ENCODE measurements at places on chromosomes 5 and 9. TPM values are rescaled to one million over a fixed set of nuclear protein-coding genes. Genes with fewer than 3 reads are reported as not detected.

GRCh38 chr5:88108490-88109279 is 160.0 kb downstream of the TMEM161B start:
- DNase-seq: no peak

- DNase-seq: no peak
Measured at GRCh38 chr5:40501711-40502444, 177.8 kb upstream of the PTGER4 start.

- DNase-seq: no peak
Measured at GRCh38 chr9:93891549-93892310, 63.4 kb downstream of the BARX1 start.

GRCh38 chr5:73426034-73426433 is 22.5 kb downstream of the FOXD1 start:
- DNase-seq: no peak

DNA sequence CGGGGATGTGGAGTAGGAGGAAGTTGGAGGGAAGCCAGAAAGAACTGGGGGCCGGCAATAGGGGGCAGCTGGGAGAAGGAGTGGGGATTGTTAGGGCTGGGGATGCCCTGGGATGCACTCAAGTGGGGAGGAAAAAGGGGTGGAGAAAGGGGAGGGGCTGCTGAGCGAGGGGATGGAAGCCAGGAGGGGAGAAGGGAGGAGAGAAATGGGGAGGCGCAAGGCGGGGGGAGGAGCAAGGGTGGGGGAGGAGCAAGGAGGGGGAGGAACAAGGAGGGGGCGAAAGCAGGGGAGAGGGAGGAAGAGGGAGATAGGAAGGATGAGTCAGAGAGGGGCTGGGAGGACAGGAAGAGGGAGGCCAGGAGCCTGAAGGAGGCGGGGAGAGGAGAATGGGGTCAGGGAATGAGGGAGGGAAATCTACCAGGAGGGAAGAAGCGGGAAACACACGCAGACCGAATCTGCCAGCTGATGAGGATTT is 1.6 kb downstream of the IRX4 start:
- no peak for DNase-seq

GRCh38 chr9:94586814-94587213 is 6.8 kb downstream of the FBP2 start:
- no peak for DNase-seq

DNA sequence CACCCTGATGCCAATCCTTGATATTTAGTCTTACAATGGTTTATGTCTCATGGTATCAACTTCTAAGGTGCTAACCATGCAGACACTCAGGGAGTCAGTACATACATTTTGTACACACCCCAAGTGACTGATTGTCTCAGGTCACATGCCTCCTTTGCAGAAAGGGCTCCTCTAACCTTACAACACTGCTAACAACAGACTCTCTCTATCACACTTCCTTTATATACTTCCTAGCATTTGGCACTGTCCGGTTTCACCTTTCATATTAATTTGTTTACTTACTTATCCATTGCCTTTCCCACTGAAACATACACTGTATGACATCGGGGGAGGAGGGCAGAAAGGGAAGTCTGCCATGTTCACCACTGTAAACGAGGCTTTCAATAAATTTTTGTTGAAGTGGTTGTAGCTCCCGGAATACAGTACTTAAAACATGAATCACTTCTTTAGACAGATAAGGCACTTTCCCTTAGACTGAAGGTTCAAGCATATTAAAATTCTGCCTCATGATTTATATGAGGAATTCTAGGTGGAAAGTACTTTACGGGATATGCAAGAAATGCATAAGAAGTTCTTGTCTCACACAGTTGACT is 20.6 kb downstream of the EMB start:
- DNase-seq: no peak

- no peak for DNase-seq
Measured at GRCh38 chr5:20608567-20608966, 620.6 kb upstream of the CDH18 start.

DNA sequence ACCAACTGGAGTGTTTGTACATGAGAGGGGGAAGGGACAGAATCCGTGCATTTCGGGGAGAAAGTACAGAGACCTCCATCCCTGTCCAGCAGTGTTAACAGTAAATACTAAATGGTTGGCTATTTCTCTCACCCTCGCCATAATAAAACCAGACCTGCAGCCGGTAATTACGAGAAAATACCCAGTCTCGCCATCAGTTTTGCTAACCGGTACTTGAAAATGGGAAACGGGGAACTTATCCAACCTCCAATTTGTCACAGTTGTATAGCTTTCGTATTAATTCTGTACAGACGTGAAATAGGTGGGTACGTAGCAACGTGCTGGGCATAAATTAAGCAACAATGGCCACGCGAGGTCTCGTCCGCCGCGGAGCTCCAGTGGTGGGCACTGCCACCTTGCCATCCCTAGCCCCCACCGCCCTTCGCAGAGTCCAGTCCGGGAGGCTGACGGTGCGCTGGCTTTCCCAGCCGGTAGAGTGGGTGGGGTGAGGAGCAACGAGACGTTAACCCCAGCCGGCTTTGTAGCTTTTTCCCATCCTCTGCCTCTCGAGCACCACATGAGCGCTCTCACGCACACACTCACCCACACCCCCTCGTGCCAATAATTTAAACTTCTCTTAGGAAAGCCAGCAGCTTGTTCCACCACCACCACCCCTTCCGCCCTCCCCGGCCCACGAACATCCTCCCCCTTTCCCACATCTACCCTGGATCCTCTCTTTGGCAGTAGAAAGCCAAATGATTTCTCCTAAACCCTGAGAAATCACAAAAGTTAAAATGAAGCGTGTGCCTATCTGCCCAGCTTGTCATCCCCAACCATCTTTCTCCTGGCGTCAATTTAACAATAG is 1.8 kb downstream of the ELAVL2 start:
- no peak for DNase-seq

DNA sequence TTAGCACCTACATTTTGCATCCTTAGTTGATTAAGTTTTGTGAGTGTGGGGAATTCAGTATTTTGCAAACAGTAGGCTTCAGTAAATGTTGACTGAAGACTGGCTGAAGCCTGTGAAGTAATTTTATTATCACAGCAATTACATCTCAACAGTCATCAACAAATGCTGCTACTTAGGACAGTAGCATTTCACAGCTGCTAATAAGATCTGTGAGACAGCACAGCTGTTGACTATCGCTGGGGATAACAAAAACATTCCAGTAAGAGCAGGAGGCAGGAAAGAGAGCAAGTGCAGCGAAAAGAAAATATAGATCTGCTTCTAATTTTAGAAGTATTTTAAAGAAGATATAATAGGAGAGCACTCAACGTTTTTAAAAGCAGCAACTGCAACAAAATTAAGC is 117.3 kb upstream of the FGF10 start:
- DNase-seq: no peak

The WDR31 gene
- 2.3 TPM for polyA plus RNA-seq

The SUSD3 gene
- 2.2 TPM for polyA plus RNA-seq

The SLIT3 gene
- 7.5 TPM for polyA plus RNA-seq

The CDC20B gene
- polyA plus RNA-seq: 0.12 TPM

Data from hindlimb muscle (tissue), 1 donor.